ENCODE measurements at places on chromosomes 7 and 10.

DNA sequence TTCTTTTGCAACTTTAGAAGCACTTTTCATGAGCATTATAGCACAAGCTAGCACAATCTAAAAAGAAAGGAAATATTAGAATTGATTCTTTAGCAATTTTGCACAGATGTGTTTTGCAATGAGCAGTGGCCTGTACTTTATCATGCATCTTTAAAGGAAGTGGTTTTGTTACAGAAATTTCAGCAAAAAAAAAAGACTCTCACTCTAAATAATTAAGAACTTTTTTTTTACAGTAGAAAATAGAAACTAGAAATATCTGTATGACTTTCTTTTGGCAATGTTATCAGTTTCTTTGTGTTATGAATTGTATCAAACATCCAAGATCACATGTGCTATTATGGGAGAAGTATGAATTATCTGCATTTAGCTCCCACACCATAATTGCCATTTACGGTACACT, 195.7 kb upstream of the KLF6 start:
- DNase-seq: no peak

DNA sequence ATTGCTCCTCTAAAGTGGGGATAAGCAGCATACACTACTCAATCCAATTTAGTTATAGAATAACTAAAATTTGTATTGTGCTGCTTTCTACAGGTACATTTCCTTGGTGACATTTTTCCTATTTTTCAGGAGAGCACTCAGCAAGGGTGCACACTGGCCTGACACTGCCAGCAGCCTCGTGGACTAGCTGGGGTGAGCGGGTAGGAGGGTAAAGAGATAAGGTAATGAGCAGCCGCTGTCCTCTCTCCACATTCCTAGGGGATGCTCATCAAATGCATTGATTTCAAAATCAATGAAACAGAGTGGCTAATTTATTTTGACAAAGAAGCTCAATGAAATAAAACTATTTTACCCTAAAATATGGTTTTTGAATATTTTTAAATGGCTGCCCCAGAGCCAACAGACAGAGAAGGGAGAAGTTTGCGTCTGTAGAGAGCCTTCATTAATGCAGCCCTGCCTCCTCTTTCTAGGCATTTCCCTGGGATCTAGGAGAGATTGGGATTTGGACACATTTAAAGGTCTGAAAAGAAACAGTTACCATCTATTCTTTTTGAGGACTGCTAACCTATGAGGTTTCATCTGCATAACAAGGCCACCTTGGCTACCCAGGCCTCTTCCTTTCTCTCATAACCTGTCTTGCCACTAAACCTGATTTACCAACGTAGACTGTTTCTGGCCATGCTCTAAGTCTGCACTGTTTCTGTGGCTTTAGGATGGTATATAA, 561.0 kb downstream of the IPMK start:
- DNase-seq: no peak

GRCh38 chr7:95365151-95365550, 31.0 kb downstream of the PON3 start:
- no peak for DNase-seq

DNA sequence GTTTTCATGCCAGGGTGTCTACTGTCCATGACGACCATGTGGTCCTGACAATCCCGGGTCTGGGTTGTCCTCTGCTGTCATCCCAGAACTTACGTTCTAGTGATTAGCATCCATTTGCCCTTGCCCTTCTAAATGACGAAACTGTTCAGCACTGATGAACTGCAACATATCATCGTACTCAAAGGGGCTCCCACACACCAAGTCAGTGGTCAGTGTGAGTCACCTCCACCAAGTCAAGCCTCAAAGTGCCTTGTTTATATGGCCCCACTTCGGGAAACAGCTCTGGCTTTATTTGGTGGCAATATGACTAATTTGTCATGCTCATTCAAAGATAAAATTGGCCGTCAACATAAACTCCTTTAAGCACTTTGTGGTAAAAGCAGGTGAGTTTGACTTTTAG, 110.7 kb downstream of the FRMD4A start:
- DNase-seq: no peak

- no peak for DNase-seq
Observed at GRCh38 chr10:47254611-47255010, 45.4 kb upstream of the GDF10 start.

- DNase-seq: peak; percentile 37
Observed at GRCh38 chr10:122786269-122786668, 59.4 kb downstream of the CUZD1 start.

DNA sequence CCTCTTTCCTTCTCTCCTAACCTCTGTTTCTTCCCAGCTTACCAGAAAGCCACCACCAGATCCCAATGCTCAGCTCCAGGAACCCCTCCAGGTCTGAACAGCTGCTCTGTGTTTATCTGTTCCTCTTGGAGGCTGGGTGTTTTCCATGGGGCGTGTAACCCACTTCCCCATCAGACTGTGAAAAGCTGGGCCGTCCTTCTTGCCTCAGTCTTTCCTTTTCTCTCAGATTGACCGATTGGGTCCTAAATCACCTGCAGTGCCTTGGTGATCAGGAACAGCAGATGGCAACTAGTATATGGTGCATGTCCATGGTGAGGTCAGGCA, 4.8 kb downstream of the SH3PXD2A start:
- no peak for DNase-seq

DNA sequence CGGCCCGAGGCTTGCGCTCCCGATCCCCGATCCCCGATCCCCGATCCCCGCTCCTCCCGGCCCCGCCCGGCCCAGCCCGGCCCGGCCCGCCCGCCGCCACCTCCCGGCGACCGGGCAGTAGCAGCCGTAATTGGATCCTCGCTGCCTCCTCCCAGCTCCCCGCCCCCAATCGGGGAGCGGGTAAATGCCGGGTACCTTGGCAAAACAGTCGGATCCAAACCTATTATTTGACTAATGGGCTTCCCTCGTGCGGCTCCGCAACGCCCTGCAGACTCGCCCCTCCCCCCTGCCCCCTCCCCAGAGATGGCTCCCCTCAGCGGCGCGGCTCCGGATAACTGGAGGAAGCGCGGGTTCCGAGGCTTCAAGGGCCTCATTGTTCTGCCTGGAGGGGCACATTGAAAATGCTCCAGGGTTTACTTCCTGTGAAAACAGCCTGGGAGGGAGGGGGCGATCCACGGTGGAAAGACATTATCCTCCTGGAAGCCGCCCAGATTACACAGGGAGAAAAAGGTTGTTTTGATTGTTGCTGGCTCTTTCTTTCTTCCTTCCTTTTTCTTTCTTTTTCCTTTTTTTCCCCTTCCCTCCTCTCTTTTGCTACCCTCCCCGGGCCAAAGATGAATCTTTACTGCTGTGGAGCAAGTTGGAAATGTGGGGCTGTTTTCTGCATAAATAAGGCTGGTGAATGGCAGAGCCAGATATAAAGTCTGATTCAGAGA, 94.7 kb upstream of the ZMIZ1 start:
- peak; percentile 16 for DNase-seq

- no peak for DNase-seq
Observed at GRCh38 chr7:79610313-79610712, 156.8 kb upstream of the MAGI2 start.

- DNase-seq: peak; percentile 41
Observed at GRCh38 chr10:62047228-62047892, 145.9 kb downstream of the ARID5B start.

- DNase-seq: no peak
Observed at GRCh38 chr10:30573721-30574431, 55.7 kb downstream of the LYZL2 start.

- no peak for DNase-seq
Observed at GRCh38 chr7:128206017-128206746, 34.9 kb upstream of the LEP start.

DNA sequence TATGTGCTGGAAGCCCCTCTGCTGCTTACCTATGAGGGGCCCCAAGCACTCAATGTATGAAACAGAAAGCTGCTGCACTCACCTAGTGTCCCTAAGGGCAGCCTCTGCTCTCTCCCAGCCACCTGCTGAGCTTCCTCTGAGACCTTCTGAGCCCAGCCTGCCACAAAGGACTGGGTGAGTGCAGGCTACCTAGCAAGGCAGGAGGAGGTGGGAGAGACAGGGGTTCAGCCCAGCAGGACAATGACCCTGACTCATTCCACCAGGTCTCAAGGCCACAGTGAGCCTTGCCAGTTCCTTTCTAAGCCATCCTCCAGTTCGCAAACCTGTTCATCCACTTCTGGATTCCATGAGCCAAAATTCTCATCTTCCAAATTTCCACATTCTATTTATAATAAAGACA, 16.3 kb downstream of the VOPP1 start:
- DNase-seq: no peak

DNA sequence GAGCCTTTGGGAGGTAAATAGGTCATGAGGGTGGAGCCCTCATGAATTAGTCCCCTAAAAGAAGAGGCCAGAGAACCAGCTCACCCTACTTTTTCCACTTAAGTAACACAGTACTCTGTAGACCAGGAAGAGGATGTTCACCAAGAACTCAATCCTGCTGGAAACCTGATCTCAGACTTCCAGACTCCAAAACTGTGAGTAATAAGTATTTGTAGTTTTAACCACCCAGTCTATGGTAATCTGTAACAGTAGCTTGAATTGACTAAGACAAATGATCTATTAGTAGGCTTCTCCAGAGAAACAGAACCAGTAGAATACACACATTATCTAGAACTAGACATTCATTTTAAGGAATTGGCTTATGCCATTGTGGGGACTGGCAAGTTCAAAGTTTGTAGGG, 51.5 kb downstream of the ANKMY2 start:
- DNase-seq: no peak

DNA sequence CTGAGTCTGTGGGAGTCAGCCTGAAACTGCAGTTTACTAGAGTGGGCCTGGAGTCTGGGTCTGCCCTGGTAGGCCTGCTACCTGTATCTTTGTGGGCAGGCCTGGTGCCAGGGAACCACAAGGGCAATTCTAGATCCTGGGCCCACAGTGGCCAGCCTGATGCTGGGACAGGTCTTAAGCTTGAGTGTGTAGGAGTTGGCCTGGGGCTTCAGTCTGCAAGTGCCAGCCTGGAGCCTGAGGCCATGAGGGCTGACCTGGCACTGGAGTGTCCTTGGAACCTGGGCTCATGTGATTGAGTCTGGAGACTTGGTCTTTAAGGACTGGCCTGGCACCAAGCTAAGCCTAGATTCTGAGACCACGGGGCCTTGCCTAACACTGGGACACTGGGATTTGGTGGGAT, 245.7 kb upstream of the TEX47 start:
- no peak for DNase-seq

GRCh38 chr10:17782921-17783665, 26.1 kb upstream of the MRC1 start:
- DNase-seq: no peak

- DNase-seq: peak; percentile 80
Observed at GRCh38 chr10:80462981-80463741, 9.1 kb downstream of the TSPAN14 start.

DNA sequence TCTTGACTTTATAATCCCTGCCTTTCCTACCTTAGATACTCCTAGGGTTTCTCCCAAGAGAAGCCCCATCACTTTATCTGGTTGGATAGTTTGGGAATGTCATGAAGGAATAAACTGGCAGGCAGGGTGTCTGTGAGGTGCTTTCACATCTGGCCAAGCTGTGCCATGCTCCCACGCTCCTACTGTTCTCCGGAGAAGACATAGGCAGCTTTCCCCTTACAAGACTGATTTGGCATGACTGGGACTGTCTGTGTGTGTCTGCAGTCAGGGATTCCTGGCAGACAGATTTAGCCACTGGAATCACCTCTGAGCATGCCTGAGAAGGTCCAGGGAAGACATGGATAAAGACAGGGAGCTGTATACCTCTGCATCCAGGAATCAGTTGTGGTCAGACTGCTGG, 45.3 kb downstream of the HK1 start:
- no peak for DNase-seq

DNA sequence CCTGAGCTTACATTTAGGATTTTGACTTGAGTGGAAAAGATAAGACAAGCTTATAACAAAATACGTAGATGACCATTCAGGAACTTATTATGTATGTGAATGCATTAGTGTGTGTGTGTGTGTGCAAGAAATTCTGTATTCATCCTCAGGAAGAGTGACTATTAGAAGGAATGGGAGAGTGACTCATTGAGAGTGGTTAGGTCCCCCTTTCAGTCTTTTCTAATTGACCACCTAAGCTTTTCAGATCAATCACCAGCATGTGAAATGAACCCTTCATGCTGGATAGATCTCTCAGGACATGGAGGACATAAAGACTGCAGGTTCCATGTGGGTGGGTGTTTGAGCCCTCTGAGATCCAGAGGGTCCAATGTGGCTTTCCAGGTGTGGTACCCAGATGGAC, 153.5 kb downstream of the MBL2 start:
- DNase-seq: no peak

DNA sequence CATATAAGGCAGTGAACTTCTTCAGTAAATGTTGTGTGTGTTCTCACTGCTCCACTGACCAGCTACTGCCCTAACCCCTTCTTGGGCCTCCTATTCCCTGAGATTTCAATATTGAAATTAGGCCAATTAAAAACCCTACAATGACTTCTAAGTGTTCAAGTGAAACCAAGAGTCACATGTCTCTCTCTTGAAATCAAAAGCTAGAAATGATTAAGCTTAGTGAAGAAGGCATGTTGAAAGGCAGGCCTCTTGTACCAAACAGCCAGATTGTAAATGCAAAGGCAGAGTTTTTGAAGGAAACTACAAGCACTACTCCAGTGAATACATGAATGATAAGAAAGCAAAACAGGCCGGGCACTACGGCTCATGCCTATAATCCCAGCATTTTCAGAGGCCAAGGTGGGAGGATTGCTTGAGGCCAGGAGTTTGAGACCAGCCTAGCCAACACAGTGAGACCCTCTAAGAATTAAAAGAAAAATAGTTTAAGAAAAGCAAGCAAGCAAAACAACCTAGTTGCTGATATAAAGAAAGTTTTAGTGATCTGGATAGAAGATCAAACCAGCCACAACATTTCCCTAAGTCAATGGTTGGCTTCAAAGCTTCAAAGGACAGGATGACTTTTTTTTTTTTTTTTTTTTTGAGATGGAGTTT, 22.3 kb downstream of the BRAF start:
- no peak for DNase-seq

- DNase-seq: no peak
Observed at GRCh38 chr10:117861329-117861728, 185.4 kb downstream of the RAB11FIP2 start.

DNA sequence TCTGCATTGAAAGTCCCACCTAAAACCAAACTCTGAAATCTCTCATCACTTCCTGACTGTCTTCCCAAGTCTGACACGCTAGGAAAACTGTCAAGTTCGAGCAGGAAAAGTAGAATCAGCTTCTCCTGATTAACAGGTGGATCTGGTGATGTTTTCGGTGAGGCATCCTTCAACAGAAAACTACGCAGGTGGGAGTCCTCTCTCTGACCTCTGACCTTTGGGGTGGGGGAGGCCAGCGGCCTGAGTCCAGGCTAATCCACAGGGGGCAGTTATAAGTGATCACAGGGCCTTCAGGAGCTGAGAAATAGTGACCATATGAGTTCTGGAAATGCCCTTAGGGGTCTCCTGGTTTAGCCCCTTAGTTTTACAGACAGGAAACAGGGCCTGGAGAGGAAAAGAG, 13.4 kb upstream of the NPFFR1 start:
- no peak for DNase-seq

- no peak for DNase-seq
Observed at GRCh38 chr10:45378914-45379726, 5.1 kb downstream of the ALOX5 start.

GRCh38 chr10:93124580-93125318, 51.1 kb downstream of the CYP26A1 start:
- DNase-seq: peak; percentile 26

GRCh38 chr10:25071227-25071626, 54.8 kb downstream of the THNSL1 start:
- no peak for DNase-seq
